ENCODE measurements at places on chromosomes 4 and X.

DNA sequence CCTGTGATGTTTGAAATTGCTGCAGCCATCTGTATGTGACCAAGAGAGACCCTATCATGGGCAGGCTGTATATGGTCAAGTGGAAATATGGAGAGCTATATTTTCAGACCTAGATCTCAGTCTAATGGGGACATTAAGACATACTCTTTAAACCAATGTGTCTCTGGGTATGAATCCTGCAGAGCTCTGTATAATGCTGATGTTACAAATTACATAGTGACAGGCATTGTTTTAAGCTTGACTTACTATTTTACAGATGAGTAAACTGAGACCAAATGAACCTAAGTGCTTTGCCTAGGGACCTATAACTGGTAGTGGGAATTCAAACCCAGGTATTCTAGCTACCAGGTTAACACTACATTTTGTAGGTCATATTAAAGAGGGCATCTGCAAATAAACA, 71.3 kb upstream of the GRXCR1 start:
- DNase-seq: no peak

DNA sequence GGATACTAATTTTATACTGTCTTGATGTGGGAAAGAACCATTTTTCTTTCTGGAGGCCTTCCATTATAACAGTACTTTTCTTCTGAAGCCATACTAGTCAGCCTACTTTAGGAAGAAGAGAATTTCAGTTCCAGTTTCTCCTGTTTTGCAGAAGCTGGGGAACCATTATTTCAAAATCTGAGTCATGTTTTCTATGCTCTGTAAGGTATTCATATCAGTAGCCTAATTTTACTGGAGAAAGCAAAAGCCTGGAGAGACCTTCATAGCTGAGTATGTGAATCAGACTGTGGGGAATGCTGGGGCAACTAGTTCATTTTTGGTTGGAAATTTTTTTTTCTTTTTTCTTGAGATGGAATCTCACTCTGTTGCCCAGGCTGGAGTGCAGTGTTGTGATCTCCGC, 22.4 kb downstream of the AFF1 start:
- no peak for DNase-seq

DNA sequence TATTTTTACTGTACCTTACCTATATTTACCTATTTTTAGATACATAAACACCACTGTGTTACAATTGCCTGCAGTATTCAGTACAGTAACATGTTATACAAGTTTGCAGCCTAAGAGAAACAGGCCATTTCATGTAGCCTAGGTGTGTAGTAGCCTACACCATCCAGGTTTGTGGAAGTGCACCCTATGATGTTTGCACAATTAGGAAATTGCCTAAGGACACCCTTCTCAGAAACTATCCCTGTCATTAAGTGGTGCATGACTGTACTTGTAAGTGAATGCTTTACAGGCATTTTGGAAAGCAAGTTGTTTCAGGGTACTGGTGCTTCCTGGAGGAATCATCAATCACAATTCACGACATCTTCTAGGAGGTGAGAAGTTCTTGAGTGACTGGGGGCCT, 991.8 kb upstream of the SLIT2 start:
- no peak for DNase-seq

- DNase-seq: no peak
Measured at GRCh38 chr4:24753519-24753918, 41.9 kb upstream of the SOD3 start.

GRCh38 chr4:80112236-80112635, 39.2 kb upstream of the ANTXR2 start:
- DNase-seq: no peak

DNA sequence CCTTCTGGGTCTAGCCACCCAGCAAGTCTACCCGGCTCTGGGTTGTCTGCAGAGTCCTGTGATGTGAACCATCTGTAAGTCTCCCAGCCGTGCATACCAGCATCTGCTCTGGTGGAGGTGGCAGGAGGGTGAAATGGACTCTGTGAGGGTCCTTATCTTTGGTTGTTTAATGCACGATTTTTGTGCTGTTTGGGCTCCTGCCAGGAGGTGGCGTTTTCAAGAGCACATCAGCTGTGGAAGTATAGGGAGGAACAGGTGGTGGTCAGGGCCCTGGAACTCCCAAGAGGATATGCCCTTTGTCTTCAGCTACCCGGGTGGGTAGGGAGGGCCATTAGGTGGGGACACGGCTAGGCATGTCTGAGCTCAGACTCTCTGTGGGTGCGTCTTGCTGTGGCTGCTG, 66.5 kb upstream of the ZFP42 start:
- no peak for DNase-seq

GRCh38 chrX:110032534-110033147, 29.7 kb downstream of the TMEM164 start:
- no peak for DNase-seq

GRCh38 chr4:101355246-101355645, 7.9 kb upstream of the PPP3CA start:
- DNase-seq: no peak

GRCh38 chrX:17869580-17869979, 8.5 kb upstream of the RAI2 start:
- DNase-seq: no peak

DNA sequence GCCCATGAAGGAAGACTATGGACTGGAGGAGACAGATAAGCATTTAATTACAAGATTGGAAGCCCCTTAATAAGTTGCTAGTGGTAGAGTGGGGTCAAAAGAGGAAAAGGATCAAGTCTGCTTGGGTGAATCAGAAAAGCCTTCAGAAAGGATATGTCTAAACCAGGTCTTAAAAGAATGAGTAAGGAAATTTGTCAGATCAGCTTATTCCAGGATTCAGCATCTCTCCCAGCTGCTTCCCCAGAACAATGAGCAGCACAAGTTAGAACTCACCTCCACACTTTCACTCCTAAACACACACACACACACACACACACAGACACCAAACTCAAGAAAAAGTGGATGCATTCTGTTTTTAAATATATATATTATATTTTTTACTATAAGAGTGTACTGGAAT, 166.5 kb downstream of the CPEB2 start:
- DNase-seq: no peak

- no peak for DNase-seq
Measured at GRCh38 chrX:2351321-2351720, 149.5 kb downstream of the DHRSX start.

GRCh38 chrX:18885328-18886004, 98.4 kb downstream of the PHKA2 start:
- no peak for DNase-seq

GRCh38 chr4:28686618-28687017, 1826.0 kb downstream of the STIM2 start:
- DNase-seq: no peak

DNA sequence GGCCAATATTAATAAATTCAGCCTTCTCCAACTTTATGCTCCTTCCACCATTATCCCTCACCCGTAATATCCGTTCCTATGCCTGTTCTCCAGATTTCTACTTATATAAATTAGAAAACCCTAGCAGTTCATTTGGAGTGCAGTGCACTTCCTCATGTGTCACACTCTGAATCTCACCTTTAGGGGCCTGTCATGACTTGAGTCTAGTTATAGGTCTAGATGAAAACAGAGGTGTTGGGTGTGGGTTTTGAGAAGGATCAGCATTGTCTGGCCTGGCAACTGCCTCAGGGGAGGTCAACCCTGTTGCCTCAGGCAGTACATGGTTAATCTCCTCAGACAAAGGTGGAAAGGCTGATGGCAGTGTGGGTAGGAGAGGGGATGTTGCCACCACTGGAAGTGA, 876.8 kb downstream of the FAT4 start:
- DNase-seq: no peak
